Activated CD8-positive, alpha-beta T cell treated with anti-CD3 and anti-CD28 coated beads for 36 hours (primary cell): ENCODE measurements at places on chromosomes 2 and 18.

DNA sequence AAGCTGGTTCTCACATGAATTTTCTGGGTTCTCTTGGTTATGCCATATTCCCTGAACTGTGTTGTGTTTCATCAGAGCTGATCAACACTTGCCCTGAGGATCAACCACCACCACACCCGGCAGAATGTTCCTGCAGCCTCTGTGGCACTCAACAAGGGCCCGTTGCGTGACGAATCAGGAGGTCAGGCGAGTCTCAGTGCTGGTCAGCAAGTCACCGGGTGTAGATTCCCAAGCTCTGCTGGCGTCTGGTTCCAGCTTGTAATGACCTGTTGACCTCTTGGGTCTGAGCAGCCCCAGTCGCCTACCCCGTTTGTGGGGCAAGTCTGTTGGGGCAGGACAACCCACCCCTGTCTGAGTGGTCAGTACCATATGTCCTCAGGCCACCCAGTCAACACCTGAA is 46.0 kb downstream of the ADCY3 start:
- no peaks in the 10 kb centered on the region for H3K4me1 ChIP-seq
- no peak overlapping the region for H3K4me3 ChIP-seq
- H3K36me3 ChIP-seq = peaks cover 5% of the 10 kb centered on the region

GRCh38 chr2:208254118-208254870 is 577 bp downstream of the IDH1 start:
- peaks cover 20% of the 10 kb centered on the region for H3K4me1 ChIP-seq
- H3K4me3 ChIP-seq = peak overlapping the region; percentile 95
- peaks cover 13% of the 10 kb centered on the region for H3K36me3 ChIP-seq
- H3K27me3 ChIP-seq = no peaks in the 10 kb centered on the region
- peak overlapping the region; percentile 79 for H3K27ac ChIP-seq
- peak; percentile 88 for DNase-seq

- H3K27me3 ChIP-seq = no peaks in the 10 kb centered on the region
- H3K4me1 ChIP-seq = no peaks in the 10 kb centered on the region
- H3K27ac ChIP-seq = no peak overlapping the region
- no peak overlapping the region for H3K4me3 ChIP-seq
- DNase-seq = no peak
- peaks cover 2% of the 10 kb centered on the region for H3K36me3 ChIP-seq
Observed at GRCh38 chr2:99238599-99238998, 16.9 kb downstream of the LYG2 start.

DNA sequence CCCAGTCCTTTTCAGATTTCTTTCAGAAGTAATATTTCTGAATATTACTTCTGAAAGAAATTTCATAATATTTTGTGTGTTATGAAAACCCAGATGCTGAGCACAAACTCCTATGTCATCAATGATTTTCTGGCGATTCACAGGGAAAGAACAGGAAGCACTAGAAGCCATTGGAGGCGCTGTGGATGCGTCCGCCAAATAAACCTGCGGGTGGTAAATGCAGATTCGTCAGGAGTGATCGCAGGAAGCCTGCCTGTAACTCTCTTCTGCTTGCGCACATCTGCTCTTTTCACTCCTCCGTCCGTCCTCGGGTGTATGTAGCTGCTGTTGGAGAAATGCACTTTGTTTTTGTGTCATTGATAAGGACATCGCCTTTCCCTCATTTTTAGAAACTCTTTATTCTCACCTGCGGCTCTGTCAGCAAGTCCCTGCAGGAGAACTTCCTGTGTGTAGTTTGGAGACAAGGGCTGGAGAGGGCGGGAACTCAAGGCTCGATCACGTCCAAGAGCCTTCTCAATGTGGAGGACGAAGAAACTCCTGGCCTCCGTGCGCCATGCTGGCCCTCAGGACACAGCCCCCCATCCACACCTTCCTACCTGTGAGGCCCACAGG is 483.8 kb downstream of the GALR1 start:
- H3K27ac ChIP-seq = no peak overlapping the region
- no peaks in the 10 kb centered on the region for H3K36me3 ChIP-seq
- H3K4me3 ChIP-seq = no peak overlapping the region
- no peaks in the 10 kb centered on the region for H3K4me1 ChIP-seq
- DNase-seq = no peak

GRCh38 chr2:88053296-88053695 is 2.3 kb downstream of the KRCC1 start:
- H3K4me3 ChIP-seq = peak overlapping the region; percentile 95
- no peak for DNase-seq
- no peaks in the 10 kb centered on the region for H3K27me3 ChIP-seq
- peaks cover 65% of the 10 kb centered on the region for H3K36me3 ChIP-seq

DNA sequence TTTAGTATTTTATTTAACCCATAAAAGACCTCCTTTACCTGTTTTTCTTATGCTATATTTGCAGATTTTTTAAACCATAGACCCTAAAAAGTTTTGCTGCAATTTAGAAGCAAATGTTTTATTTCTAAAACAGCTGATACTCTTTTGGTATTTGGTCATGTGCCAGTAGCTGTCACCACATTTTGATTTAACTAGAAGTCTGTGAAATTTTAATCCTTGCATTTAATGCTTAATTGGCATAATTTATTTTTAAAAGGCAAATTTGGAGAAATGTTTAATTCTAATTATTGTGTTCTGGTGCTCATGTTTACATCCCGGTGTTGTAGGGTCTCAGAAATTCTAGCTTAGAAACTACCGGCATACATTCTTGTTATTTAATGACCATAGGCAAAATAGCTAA is 111.8 kb downstream of the TTC27 start:
- no peak overlapping the region for H3K27ac ChIP-seq
- H3K4me3 ChIP-seq = no peak overlapping the region
- no peaks in the 10 kb centered on the region for H3K27me3 ChIP-seq
- DNase-seq = no peak
- H3K4me1 ChIP-seq = no peaks in the 10 kb centered on the region

DNA sequence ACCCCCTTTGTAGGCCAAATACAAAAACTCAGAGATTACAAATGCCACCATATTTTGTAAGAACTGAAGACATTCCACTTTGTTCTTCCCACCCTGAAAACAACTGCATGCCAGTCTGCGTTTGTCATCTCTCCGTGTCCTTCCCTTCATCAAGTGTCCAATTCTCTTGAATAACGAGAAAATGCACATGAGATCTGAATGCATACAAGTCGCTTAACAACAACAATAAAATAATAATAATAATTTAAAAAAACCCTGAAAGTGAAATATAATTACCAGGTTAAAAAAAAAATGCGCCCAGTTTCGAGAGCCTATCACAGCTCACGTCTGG is 2.0 kb upstream of the SETBP1 start:
- no peak overlapping the region for H3K27ac ChIP-seq
- no peaks in the 10 kb centered on the region for H3K4me1 ChIP-seq
- no peak for DNase-seq
- peaks cover 27% of the 10 kb centered on the region for H3K27me3 ChIP-seq
- H3K4me3 ChIP-seq = no peak overlapping the region
- H3K36me3 ChIP-seq = no peaks in the 10 kb centered on the region

- H3K4me1 ChIP-seq = peaks cover 5% of the 10 kb centered on the region
- DNase-seq = no peak
- H3K27me3 ChIP-seq = no peaks in the 10 kb centered on the region
- H3K27ac ChIP-seq = no peak overlapping the region
- H3K36me3 ChIP-seq = no peaks in the 10 kb centered on the region
Observed at GRCh38 chr2:59974051-59974766, 579.2 kb downstream of the BCL11A start.

DNA sequence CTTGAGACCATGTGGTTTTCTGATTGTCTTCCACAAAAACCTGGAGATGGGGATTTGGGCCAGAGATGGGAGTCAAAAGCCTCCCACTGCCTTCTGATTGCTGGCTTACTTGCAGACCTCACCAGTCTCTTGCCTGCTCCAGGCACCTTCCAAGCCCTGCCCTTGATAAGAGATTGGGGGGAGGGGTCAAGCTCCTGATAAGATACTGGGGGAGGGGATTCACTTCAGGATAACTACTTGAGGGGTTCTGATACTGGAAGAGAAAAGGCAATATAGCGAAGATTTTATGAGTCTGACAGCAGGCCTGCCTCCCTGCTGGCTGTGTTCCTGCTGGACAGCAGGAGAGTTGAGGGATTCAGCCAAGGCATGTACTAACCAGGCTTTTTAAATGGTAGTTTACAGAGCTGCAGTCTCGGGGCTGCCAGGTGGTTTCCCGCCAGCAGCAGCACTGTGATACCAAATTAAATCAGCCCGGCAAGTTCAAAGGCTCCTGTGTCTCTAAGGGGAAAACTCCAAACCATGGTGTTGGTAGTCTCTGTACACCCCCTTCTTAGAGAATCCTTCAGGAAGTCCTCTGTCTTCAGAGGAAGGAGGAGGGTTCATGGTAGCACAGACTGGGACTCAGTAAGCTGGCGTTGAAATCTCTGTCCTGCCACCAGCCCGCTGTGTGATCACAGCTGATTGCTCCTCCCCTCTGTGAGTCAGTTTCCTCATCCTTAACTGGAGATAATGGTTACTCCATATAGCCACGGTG is 58.3 kb downstream of the FBXO36 start:
- peaks cover 1% of the 10 kb centered on the region for H3K36me3 ChIP-seq
- H3K4me3 ChIP-seq = no peak overlapping the region
- peaks cover 9% of the 10 kb centered on the region for H3K4me1 ChIP-seq
- no peak overlapping the region for H3K27ac ChIP-seq
- peak; percentile 18 for DNase-seq
- no peaks in the 10 kb centered on the region for H3K27me3 ChIP-seq

- H3K36me3 ChIP-seq = peaks cover 23% of the 10 kb centered on the region
- H3K27ac ChIP-seq = peak overlapping the region; percentile 90
- DNase-seq = no peak
- no peak overlapping the region for H3K4me3 ChIP-seq
Observed at GRCh38 chr2:134231965-134232340, 21.9 kb upstream of the MGAT5 start.

DNA sequence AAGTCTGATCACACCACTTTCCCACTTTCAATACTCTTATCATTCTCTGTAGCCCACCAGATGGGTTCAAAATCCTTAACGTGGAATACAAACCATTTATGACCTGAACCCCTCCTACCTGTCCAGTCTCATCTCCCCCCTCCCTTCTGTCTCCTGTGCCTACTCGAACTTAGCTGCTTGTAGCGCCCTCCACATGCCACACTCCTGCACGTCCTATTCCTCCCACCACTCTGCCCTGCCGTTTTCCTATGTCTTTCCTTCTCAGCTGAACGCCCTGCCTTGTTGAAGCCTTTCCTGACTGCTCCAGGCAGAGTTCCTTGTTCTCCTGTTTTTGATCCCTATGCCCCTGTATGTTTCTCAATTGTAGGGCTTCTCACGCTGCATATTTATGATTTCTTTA is 390.1 kb downstream of the HRH4 start:
- H3K27me3 ChIP-seq = peaks cover 7% of the 10 kb centered on the region
- no peaks in the 10 kb centered on the region for H3K36me3 ChIP-seq
- no peaks in the 10 kb centered on the region for H3K4me1 ChIP-seq

DNA sequence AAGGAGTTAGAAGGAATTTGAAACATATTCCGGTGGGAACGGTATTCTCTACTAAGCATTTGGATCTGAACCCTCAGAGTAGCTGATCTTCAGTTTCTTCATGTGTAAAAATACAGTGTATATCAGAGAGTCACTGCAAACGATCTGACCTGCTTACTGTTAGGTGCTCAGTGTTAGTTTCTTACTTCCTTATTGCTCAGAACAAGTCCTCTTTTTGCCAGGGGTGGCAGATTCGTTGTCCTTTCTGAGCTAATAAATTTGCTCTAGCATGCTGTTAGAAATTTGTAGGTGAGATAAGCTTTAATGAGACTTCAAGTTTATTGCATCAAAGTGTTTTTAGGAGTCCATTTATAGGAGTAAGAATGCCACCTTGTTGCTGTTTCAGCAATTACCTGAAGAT is 15.8 kb downstream of the PLEKHA3 start:
- H3K4me1 ChIP-seq = peaks cover 3% of the 10 kb centered on the region
- no peaks in the 10 kb centered on the region for H3K27me3 ChIP-seq
- H3K36me3 ChIP-seq = peaks cover 42% of the 10 kb centered on the region
- no peak for DNase-seq

DNA sequence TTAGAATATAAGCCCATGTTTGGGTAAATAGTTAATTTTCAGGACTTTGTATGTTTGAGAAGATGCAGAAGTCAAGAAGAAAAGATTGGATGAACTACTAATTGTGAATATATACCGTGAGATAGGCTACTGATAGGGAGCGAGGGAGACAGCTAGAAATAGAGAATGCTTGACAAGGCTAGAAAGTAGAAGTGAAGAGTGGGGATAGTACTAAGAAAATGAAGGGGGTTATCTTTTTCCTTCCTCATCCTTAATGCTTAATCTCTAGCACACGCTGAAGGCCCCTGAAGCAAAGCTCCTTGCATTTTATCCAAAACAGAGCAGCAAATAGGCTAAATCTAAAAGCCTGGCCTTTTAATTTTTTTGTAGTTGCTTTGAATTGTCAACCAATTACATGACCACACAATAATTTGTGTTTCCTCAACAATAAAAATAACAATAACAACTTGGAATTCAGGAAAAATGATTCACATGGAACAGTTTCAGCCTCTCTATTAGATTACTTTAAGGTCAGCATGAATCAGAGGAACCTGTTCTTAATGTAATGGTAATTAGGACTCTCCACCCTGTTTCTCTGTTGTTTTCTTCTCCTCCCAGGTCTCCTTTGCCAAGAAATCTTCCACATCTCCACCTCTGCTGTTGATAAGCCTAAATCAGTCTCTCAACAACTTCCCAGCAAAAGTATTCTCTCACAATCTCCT is 1071.3 kb upstream of the ZEB2 start:
- no peaks in the 10 kb centered on the region for H3K36me3 ChIP-seq
- H3K4me1 ChIP-seq = no peaks in the 10 kb centered on the region
- H3K27ac ChIP-seq = no peak overlapping the region
- no peak for DNase-seq

- H3K4me1 ChIP-seq = no peaks in the 10 kb centered on the region
- H3K4me3 ChIP-seq = no peak overlapping the region
- no peak overlapping the region for H3K27ac ChIP-seq
Observed at GRCh38 chr18:31401156-31402025, 24.8 kb downstream of the DSG4 start.

- DNase-seq = no peak
- no peak overlapping the region for H3K27ac ChIP-seq
- no peaks in the 10 kb centered on the region for H3K27me3 ChIP-seq
- H3K36me3 ChIP-seq = no peaks in the 10 kb centered on the region
- H3K4me1 ChIP-seq = no peaks in the 10 kb centered on the region
- H3K4me3 ChIP-seq = no peak overlapping the region
Observed at GRCh38 chr18:8424917-8425725, 184.1 kb upstream of the RAB12 start.
